ENCODE measurements at places on chromosomes 7 and 10. TPM values are rescaled to one million over a fixed set of nuclear protein-coding genes. Genes with fewer than 3 reads are reported as not detected.
A peak's percentile ranks its signal among the peaks of the same experiment; 100 is the strongest.

DNA sequence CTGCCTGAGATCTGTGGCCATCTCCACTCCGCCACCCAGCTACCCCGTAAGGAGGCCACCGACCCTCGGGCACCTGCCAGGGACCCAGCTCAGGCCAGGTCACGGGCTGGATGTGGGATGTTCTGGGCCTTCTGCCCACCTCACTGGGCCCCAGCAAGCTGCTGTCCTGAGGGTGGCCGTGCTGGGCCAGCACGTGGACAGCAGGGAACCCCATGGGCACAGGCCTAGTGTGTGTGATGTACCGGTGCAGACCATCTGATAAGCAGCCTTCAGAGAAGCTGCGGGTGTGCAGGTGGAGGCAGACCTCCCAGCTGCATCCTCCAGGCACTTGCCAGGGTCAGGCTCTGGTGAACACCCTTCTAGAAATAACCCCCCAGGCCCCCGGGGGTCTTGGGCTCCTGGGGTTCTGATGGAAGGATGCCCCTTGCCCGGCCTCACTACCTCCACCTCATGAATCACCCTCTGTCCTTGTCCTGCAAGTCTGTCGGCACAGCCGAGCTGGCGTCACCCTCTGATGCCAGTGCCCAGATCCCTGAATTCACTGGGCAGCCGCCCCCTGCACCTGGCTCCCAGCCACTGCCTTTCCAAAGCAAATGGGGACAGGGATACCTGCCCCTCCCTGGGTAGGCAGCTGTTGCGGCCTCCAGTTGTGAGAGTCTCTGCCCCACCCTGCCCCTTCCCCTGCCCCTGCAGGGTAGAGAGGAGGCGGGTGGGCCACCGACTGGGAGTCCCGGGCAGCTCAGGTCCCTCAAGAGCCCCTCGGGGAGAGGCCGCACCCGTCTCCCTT, 139.8 kb downstream of the FAM53B start:
- no peaks in the 10 kb centered on the region for H3K27me3 ChIP-seq
- H3K27ac ChIP-seq: no peak overlapping the region
- H3K36me3 ChIP-seq: no peaks in the 10 kb centered on the region
- H3K4me3 ChIP-seq: no peak overlapping the region
- H3K4me1 ChIP-seq: no peaks in the 10 kb centered on the region

DNA sequence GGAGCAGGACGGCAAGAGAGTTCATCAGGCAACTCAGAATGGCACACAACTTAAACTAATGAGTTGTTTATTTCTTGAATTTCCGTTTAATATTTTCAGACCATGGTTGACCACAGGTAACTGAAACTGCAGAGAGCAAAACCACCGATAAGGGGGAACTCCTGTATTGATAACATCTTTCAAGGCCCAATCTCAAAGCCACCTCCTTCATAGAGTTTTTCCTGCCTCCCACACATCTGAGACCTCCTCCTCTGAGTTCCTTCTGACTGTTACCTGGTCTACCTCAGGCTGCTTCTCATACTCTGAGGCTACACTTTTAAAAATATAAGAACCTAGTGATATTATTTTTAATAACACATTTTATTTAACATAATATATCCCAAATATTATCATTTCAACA, 341.5 kb upstream of the NPVF start:
- H3K4me3 ChIP-seq: no peak overlapping the region
- H3K27ac ChIP-seq: no peak overlapping the region
- no peaks in the 10 kb centered on the region for H3K27me3 ChIP-seq
- H3K36me3 ChIP-seq: no peaks in the 10 kb centered on the region
- no peak for DNase-seq

- H3K27ac ChIP-seq: no peak overlapping the region
- H3K4me3 ChIP-seq: no peak overlapping the region
- DNase-seq: no peak
- no peaks in the 10 kb centered on the region for H3K36me3 ChIP-seq
- H3K27me3 ChIP-seq: no peaks in the 10 kb centered on the region
Observed at GRCh38 chr10:10662716-10663408, 354.8 kb upstream of the CELF2 start.

GRCh38 chr10:15232279-15232678, 63.8 kb upstream of the NMT2 start:
- no peak for DNase-seq
- no peaks in the 10 kb centered on the region for H3K27me3 ChIP-seq
- no peaks in the 10 kb centered on the region for H3K4me1 ChIP-seq
- no peak overlapping the region for H3K27ac ChIP-seq
- H3K4me3 ChIP-seq: no peak overlapping the region

DNA sequence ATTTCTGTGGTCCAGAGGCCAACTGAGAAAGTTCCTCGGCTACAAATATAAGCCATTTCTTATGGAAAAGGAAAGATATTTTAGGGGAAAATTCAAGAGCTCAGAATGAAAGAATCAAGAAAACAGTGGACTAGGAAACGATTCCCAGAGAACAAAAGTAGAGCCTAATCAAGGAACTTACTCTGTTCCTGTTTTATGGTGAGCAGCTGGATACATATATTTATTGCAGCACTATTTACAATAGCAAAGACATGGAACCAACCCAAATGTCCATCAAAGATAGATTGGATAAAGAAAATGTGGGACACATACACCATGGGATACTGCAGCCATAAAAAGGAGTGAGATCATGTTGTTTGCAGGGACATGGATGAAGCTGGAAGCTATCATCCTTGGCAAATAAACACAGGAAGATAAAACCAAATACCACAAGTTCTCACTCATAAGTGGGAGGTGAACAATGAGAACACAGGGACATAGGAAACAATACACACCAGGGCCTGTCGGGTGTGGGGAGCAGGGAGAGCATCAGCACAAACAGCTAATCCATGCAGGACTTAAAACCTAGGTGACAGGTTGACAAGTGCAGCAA, 298.7 kb downstream of the THSD7A start:
- DNase-seq: no peak
- no peaks in the 10 kb centered on the region for H3K36me3 ChIP-seq
- no peak overlapping the region for H3K27ac ChIP-seq
- no peaks in the 10 kb centered on the region for H3K4me1 ChIP-seq

GRCh38 chr10:34380856-34381255, 434.2 kb downstream of the PARD3 start:
- H3K4me1 ChIP-seq: no peaks in the 10 kb centered on the region
- H3K27me3 ChIP-seq: no peaks in the 10 kb centered on the region
- H3K4me3 ChIP-seq: no peak overlapping the region

GRCh38 chr7:53336105-53336668, 300.8 kb downstream of the POM121L12 start:
- H3K36me3 ChIP-seq: no peaks in the 10 kb centered on the region
- no peak overlapping the region for H3K27ac ChIP-seq
- no peak for DNase-seq
- H3K4me1 ChIP-seq: no peaks in the 10 kb centered on the region
- H3K27me3 ChIP-seq: no peaks in the 10 kb centered on the region
- H3K4me3 ChIP-seq: no peak overlapping the region

DNA sequence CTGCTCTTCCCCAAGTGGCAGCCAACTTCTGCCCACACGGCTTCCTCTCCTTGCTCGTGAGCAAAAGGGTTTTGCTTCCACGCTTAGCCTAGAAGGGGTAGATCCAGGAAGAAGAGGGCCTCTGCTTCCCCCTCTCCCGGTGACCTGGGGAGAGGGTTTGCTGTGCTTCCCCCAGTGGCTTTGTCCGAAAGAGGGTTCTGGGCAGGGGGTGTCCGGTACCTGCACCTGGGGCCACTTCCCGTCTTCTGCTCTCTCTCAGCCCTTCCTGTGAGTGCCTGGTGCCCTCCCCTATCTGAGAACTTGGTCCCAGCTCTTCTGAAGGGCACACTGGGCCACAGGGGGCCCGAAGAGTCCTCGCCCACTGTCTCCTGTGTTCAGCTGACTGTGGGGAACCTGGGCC, 11.3 kb downstream of the JAKMIP3 start:
- no peaks in the 10 kb centered on the region for H3K36me3 ChIP-seq
- H3K27ac ChIP-seq: no peak overlapping the region
- DNase-seq: peak; percentile 22

DNA sequence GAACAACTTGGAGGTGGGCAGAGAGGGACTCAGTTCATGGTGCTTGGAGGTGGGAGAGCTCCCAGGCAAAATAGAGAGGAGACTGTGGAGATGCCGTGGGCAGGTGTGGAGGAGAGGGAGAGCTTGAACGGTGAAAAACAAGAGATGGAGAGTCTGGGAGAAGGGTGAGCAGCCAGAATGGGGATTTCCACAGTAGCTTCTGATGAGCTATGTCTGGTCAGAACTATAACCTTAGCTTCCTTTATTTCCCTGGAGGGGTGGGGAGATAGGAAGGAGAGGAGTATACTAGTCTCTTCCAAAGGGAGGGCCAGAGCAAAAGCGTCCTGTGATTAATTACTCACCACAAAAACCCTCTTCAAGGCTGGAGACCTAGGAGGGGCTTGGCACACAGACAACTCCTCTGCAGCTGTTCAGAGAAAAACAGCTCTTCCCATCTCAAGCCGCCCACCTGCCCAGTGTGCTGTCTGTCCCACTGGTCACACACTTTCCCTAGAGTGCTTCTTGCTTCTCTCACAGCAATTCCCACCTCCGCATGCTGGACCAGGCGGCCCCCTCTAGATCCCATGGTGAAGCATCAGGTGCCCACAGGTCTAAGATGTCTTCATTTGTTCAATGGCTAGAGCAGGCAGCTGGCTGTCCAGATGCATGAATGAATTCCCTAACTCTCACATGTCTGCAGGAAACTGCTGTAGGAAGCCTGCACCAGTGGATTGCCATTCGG, 41.9 kb downstream of the TAS2R41 start:
- no peaks in the 10 kb centered on the region for H3K27me3 ChIP-seq
- H3K4me1 ChIP-seq: no peaks in the 10 kb centered on the region
- no peak for DNase-seq
- no peak overlapping the region for H3K27ac ChIP-seq
- no peaks in the 10 kb centered on the region for H3K36me3 ChIP-seq
- no peak overlapping the region for H3K4me3 ChIP-seq

- DNase-seq: no peak
- H3K4me1 ChIP-seq: no peaks in the 10 kb centered on the region
- no peaks in the 10 kb centered on the region for H3K36me3 ChIP-seq
- H3K27ac ChIP-seq: no peak overlapping the region
- H3K27me3 ChIP-seq: no peaks in the 10 kb centered on the region
Observed at GRCh38 chr10:20713420-20713819, 183.7 kb downstream of the NEBL start.

- H3K27me3 ChIP-seq: no peaks in the 10 kb centered on the region
- H3K27ac ChIP-seq: no peak overlapping the region
- H3K4me3 ChIP-seq: no peak overlapping the region
- H3K4me1 ChIP-seq: no peaks in the 10 kb centered on the region
- no peak for DNase-seq
Observed at GRCh38 chr10:84599254-84599653, 270.9 kb downstream of the CCSER2 start.

DNA sequence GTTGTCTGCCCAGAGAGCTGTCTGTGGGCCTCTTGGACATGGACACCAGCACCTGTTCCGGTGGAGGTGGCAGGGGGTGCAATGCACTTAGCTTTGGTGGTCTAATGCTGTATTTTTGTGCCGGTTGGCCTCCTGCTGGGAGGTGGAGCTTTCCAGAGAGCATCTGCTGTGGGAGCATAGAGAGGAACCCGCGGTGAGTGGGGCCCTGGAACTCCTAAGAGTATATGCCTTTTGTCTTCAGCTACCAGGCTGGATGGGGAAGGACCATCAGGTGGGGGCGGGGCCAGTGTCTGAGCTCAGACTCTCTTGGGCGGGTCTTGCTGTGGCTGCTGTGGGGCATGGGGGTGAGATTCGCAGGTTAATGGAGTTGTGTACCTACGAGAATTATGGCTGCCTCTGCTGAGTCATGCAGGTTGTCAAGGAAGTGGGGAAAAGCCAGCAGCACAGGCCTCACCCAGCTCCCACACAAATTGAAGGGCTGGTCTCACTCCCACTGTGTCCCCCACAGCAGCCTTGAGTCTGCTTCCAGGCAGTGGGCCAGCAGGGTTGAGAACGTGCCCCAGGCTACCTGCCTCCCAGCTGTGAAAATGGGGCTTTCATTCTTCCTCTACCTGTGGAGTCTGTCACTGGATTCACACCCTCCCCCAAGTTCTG, 29.0 kb downstream of the JAKMIP3 start:
- H3K4me1 ChIP-seq: no peaks in the 10 kb centered on the region
- H3K27me3 ChIP-seq: no peaks in the 10 kb centered on the region
- DNase-seq: no peak
- H3K36me3 ChIP-seq: no peaks in the 10 kb centered on the region
- no peak overlapping the region for H3K4me3 ChIP-seq

- H3K4me1 ChIP-seq: no peaks in the 10 kb centered on the region
- DNase-seq: no peak
- no peaks in the 10 kb centered on the region for H3K36me3 ChIP-seq
- H3K4me3 ChIP-seq: no peak overlapping the region
- no peaks in the 10 kb centered on the region for H3K27me3 ChIP-seq
Observed at GRCh38 chr10:129259128-129259815, 207.8 kb upstream of the MGMT start.

GRCh38 chr7:155897758-155898386, 85.6 kb upstream of the SHH start:
- peaks cover 4% of the 10 kb centered on the region for H3K4me1 ChIP-seq
- no peaks in the 10 kb centered on the region for H3K36me3 ChIP-seq
- no peaks in the 10 kb centered on the region for H3K27me3 ChIP-seq
- H3K4me3 ChIP-seq: no peak overlapping the region
- DNase-seq: no peak

- no peak overlapping the region for H3K27ac ChIP-seq
- H3K4me1 ChIP-seq: no peaks in the 10 kb centered on the region
- no peaks in the 10 kb centered on the region for H3K27me3 ChIP-seq
- DNase-seq: no peak
Observed at GRCh38 chr7:431658-432111, 88.0 kb downstream of the PDGFA start.

DNA sequence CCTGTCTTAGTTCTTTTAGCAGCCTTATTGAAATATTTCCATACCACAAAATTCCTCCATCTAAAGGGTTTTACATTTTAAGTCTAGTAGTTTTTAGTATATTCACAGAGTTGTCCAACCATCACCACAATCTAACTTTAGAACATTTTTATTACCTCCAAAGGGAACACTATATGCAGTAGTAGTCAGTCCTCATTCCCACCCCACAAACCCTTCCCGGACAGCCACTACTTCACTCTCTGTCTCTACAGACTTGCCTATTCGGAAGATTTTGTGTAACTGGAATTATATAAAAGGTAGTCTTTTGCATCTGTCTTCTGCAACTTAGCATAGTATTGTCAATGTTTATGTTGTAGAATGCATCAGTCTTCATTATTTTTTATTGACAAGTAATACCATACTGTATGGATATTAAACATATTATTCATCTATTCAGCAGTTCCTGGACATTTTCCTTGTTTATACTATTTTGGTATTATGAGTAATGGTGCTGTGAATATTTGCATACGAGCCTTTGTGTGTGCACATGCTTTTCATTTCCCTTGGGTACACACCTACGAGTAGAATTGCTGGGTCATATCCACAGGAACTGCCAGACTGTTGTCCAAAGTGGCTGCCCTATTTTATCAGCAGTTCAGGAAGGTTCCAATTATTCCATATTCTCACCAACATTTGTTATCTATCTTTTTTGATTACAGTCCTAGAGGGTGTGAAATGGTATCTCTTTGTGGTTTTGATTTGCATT, 60.9 kb upstream of the LANCL2 start:
- H3K27me3 ChIP-seq: no peaks in the 10 kb centered on the region
- H3K36me3 ChIP-seq: no peaks in the 10 kb centered on the region
- no peak overlapping the region for H3K27ac ChIP-seq
- no peaks in the 10 kb centered on the region for H3K4me1 ChIP-seq
- no peak for DNase-seq

GRCh38 chr10:27463961-27464360, 40.1 kb upstream of the RAB18 start:
- DNase-seq: no peak
- no peak overlapping the region for H3K27ac ChIP-seq
- no peaks in the 10 kb centered on the region for H3K36me3 ChIP-seq
- H3K27me3 ChIP-seq: no peaks in the 10 kb centered on the region
- H3K4me3 ChIP-seq: no peak overlapping the region

WDR37 gene
- 6.9 TPM for total RNA-seq

LIPN gene
- 0.25 TPM for total RNA-seq

DHTKD1 gene
- total RNA-seq: 26.2 TPM

FAM25C gene
- not detected for total RNA-seq

OR2A42 gene
- not detected for total RNA-seq

SND1 gene
- 214 TPM for total RNA-seq

PSPH gene
- total RNA-seq: 35.9 TPM

Measured in liver (tissue), 10 donors.